ENCODE measurements at places on chromosomes 6 and 20. TPM values are rescaled to one million over a fixed set of nuclear protein-coding genes. Genes with fewer than 3 reads are reported as not detected.

GRCh38 chr6:161598896-161599295, 325.0 kb upstream of the AGPAT4 start:
- no peaks in the 10 kb centered on the region for H3K4me1 ChIP-seq
- no peak overlapping the region for H3K4me3 ChIP-seq
- DNase-seq, result no peak
- no peak overlapping the region for H3K27ac ChIP-seq

GRCh38 chr6:136137008-136137692, 113.0 kb downstream of the MTFR2 start:
- no peaks in the 10 kb centered on the region for H3K27me3 ChIP-seq
- no peaks in the 10 kb centered on the region for H3K36me3 ChIP-seq
- DNase-seq, result no peak
- no peaks in the 10 kb centered on the region for H3K4me1 ChIP-seq
- H3K4me3 ChIP-seq, result no peak overlapping the region

DNA sequence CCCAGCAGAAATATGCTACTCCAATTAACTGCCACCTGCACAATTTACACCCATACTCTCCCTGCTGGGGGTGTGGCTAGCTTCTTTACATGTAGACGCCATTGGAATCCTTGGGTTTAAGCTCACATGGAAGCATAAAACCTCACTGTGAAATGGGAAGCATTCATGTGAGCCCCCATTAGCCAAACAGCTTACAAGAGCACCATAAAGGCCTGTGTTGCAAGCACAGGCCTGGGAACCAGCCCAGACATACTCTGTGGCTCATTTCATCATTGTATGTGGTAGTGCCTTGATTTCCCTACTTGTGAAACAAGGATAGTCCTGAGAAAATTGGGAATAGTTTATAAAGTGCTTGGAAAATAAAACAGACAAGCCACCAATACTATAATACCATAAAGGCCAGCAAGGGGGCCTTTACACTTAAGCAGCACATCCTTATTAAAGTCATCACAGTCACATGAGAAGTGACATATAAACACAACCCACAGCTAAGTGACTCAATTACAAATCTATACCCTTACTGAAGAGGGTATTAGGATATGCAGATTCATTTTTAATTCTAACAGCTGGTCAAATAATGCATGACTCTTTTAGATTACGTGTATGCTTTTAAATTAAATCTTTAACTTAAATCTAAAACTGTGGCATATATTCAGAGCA, 6.8 kb downstream of the ADNP start:
- H3K4me1 ChIP-seq, result peaks cover 39% of the 10 kb centered on the region
- H3K36me3 ChIP-seq, result peaks cover 91% of the 10 kb centered on the region
- H3K27ac ChIP-seq, result no peak overlapping the region
- no peak overlapping the region for H3K4me3 ChIP-seq
- no peak for DNase-seq

DNA sequence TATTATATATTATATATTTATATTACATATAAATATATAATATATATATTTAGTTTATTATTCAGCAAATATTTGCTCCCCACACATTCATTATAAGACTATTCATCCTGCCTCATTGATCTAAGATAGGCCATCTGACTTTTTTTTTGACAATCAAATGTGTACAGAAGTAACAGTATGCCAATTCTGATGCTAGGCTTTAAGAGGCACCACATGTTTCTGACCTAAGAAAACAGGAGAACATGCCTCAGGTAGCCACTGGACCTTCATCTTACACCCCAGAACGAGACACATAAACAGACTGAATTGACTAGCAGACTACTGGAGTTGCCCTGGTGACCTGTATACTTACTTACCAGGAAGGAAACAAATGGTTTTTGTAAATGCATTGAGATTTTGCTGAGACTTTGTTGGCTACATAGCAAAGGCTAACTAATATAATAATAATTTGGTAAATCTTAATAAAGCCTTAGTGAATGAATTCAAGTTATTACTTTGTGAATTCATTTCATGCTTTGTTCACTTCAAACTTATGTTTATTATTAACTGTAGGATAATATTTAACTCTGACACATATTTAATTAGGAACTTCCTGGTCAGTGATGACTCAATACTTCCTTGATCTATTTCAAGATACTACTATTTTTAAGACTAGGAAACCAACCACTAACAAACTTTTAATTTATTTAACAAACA, 13.4 kb upstream of the MYO6 start:
- no peak for DNase-seq
- H3K27ac ChIP-seq, result no peak overlapping the region
- H3K36me3 ChIP-seq, result no peaks in the 10 kb centered on the region
- no peak overlapping the region for H3K4me3 ChIP-seq
- H3K27me3 ChIP-seq, result no peaks in the 10 kb centered on the region
- no peaks in the 10 kb centered on the region for H3K4me1 ChIP-seq

DNA sequence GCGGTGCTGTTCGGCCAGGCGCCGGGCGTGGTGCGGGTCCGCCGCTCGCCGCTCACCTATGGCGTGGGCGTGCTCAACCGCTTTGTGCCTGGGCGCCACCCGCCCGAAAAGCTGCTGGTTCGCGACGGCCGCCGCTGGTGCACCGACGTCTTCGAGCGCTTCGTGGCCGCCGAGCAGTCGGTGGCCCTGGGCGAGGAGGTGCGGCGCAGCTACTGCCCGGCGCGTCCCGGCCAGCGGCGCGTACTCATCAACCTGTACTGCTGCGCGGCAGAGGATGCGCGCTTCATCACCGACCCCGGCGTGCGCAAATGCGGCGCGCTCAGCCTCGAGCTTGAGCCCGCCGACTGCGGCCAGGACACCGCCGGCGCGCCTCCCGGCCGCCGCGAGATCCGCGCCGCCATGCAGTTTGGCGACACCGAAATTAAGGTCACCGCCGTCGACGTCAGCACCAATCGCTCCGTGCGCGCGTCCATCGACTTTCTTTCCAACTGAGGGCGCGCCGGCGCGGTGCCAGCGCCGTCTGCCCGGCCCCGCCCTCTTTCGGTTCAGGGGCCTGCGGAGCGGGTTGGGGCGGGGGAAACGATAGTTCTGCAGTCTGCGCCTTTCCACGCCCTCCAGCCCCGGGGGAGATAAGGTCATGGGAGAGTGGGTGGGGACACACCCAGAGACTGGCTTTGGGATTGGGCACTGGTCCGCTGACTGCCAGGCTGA, 15.7 kb downstream of the ADISSP start:
- no peaks in the 10 kb centered on the region for H3K4me1 ChIP-seq
- DNase-seq, result no peak
- no peaks in the 10 kb centered on the region for H3K27me3 ChIP-seq

DNA sequence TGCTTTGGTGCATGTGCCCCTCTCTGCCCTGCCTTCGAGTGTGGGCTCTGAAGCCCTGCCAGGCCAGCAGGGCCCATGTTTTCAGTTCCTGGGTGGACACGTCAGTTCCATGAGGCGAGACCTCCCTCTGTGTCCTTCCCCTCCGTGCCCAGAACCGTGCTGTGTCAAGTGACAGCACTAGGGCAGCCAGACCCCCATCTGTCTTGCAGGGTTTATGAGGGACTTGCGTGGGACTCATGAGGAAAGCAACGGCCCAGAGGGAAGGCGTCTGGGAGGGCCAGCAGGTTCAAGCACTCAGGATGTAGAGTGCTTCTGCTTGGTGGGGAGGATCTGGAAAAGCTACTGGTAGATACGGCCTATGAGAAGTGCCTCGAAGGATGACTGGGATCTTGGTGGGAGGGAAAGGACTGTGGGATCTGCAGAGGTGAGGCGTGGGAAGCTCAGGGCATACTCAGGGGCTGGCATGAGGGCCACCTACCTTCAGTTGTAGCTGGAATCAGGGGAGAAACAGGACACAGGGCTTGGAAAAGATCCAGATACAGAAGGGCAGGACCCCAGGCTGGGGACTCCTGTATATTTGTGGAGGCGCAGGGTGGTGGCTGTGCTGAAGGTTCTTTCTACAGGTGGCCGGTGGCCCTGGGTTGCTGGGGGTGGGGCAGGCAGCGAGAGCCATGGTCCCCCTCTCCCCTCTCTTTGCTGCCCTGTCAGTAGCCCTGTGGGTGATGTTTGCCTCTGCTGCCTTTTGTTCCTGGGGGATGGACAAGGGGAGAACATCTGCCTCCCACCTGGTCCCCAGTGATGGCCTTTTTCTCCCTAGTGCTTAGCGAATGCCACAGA, 5.5 kb downstream of the NPEPL1 start:
- H3K36me3 ChIP-seq, result peaks cover 19% of the 10 kb centered on the region
- H3K27ac ChIP-seq, result no peak overlapping the region
- H3K4me3 ChIP-seq, result no peak overlapping the region

GRCh38 chr6:105929626-105930025, 156.5 kb upstream of the PRDM1 start:
- H3K27me3 ChIP-seq, result no peaks in the 10 kb centered on the region
- H3K36me3 ChIP-seq, result no peaks in the 10 kb centered on the region
- H3K27ac ChIP-seq, result no peak overlapping the region
- H3K4me3 ChIP-seq, result no peak overlapping the region
- DNase-seq, result no peak

- peak overlapping the region; percentile 99 for H3K27ac ChIP-seq
- peak; percentile 14 for DNase-seq
Measured at GRCh38 chr20:17572034-17572638, 2.3 kb downstream of the DSTN start.

The DOP1A gene
- 25.8 TPM for total RNA-seq

The RNF144B gene
- 57.9 TPM for total RNA-seq
